Hepatocyte (in vitro differentiated cells): ENCODE measurements at places on chromosomes 7 and 10.
A peak's percentile ranks its signal among the peaks of the same experiment; 100 is the strongest.

GRCh38 chr7:132150711-132151110 lies 425.6 kb downstream of the PLXNA4 start:
- no peak for DNase-seq

GRCh38 chr7:134179036-134180011 lies 52.2 kb downstream of the LRGUK start:
- no peak for DNase-seq

GRCh38 chr10:77969114-77969513 lies 42.6 kb upstream of the DLG5 start:
- no peak for DNase-seq

DNA sequence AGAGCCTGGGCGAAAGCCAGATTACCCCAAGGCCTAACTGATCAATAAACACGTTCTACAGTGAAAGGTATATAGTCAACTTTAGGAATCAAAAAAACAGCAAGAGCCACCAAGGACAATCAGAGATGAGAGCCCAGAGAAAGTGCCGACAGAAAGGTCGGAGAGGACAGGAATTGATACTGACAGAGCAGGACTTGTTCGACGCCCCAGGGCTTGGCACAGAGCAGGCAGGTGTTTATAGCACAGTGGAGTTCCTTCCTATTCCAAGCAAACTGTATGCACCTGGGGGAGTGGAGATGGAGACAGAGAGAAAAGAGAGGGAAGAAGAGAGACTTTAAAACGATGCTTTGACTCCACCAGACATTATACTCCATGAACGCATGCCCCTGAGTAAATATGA lies 39.5 kb downstream of the PPP1R3C start:
- DNase-seq: no peak

DNA sequence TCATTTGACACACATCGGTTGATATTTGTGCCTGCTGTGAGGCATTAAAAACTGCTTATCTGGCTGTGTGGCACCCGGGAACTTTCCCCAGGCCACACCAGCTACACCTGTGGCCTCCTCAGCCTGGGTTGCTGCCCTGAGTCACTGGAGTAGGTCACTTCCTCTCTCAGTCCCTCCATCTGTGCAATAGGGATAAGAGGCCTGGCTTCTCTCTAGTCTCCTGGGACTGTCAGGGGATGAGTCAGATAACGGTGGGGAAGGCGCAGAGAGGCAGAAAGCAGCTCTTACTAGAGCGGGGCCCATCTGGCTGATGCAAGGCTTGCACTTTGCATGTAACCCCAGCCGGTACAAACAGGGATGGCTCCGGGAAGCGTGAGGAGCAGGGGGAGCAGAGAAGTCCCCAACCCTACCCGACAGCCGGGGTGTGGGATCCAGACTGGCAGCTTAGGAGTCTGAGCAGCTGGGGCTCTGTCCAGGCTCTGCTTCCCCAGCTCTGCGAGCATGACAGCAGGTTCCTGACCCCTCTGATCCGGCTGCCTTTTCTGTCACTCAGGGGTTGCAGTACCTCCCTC lies 34.0 kb downstream of the DNAJB12 start:
- peak; percentile 92 for DNase-seq

GRCh38 chr7:158343936-158344455 lies 243.6 kb downstream of the PTPRN2 start:
- no peak for DNase-seq

GRCh38 chr10:77962350-77963146 lies 36.0 kb upstream of the DLG5 start:
- no peak for DNase-seq

- DNase-seq: no peak
These were observed 244.4 kb downstream of the TNS3 start for GRCh38 chr7:47337531-47337930.

- no peak for DNase-seq
These were observed 25.9 kb downstream of the OAT start for GRCh38 chr10:124392626-124393342.

DNA sequence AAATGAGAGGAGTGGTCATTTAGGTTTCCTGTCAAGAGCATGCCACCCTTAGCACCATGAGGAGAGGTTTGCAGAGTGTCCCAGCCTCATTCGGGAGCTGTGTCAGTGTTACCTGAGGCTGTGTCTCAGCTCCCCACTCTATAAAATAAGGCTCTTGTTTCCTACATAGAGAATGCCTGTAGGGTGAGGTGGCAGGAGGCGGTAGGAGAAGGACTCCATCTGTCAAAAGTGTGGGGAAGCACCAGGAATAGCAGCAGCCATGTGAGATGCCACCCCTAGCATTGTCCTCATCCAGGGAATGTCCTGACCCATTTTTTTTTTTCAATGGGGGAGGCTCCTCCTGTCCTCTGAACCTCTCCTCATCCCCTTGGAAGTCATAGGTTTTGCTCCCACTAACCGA lies 451.2 kb downstream of the PLXNA4 start:
- no peak for DNase-seq

DNA sequence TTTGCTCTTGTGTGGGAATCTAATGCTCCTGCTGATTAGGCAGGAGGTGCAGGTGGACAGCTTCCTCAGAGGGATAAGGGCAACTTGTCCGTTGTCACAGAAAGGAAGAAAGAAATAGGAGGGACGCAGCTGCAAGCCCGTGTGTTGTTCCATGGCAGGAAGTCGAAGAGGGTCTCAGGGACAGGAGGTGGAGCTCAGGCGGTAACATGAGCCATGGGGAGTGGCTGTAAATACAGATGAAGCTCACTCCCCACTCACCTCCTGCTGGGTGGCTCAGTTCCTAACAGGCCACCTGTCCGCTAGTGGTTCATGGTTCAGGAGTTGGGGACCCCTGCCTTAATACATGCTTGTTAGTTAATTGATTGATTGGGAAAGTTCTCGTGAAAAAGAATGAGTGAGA lies 101.7 kb upstream of the SFMBT2 start:
- DNase-seq: no peak

GRCh38 chr10:130816116-130816901 lies 495.2 kb downstream of the TCERG1L start:
- DNase-seq: no peak

GRCh38 chr7:18541181-18541870 lies 45.8 kb downstream of the HDAC9 start:
- DNase-seq: no peak

GRCh38 chr7:103048833-103049232 lies 25.8 kb downstream of the FBXL13 start:
- no peak for DNase-seq

DNA sequence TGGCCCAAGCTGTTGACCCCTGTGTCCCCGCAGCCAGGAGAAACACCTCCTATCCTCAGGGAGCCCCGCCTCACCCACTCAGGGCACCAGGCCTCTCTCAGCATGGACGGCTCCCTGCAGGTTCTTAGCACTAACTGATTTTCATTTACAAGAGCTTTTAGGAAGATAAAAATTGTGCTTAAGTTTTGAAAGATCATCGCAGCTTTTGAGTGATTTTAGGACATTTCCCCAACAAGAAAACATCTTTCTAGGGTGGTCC lies 22.1 kb downstream of the EBF3 start:
- DNase-seq: no peak

DNA sequence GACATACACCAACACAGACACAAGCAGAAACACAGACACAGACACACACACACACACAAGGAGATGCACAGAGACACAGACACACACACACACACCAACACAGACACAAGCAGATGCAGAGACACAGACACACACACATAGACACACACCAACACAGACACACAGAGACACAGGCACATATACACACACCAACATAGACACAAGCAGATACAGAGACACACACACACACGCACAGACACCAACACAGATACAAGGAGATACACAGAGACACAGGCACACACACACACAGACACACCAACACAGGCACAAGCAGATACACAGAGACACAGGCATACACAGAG lies 347.2 kb upstream of the KLF6 start:
- no peak for DNase-seq

DNA sequence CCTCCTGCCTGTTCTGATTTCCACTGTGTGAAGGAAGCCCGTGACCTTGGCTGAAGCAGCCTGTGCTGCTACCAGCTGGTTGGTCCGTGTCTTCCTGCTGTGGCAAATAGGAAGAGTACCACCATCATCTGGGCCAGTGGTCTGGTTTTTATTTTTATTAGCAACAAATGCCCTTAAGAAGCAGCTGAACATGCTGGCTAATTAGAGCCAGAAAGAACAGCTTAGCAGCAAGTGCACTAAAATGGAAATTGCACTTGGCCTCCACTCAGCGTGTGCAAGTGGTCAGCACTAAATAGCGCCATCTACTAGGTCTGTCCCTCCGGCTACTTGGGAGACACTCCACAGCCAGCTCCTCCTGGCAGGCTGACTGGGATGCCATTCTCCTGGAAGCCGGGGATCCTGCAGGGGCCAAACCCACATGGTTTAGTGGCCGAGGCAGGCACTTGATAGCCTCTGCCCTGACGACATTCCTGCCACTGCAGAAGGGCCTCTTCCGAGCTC lies 690.3 kb upstream of the FOXK1 start:
- no peak for DNase-seq

DNA sequence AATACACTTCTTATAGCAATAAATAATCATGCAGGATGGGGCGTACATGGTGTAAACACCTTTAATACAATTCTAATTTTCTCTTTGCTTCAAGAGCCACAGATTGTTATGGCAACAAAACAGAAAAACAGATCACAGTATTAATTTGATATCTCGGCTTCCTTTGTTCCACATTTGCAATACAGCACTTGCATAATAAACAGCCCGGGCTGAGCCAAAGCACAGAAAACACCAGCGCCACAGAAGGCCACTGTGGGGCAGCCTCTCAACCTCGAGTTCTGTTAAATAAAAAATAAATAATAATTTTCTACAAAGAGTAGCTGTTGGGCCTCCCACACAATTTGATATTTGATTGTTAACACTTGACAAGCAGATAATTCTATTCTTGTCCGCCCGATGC lies 255.9 kb downstream of the USP6NL start:
- no peak for DNase-seq

GRCh38 chr7:1694611-1695511 lies 24.8 kb downstream of the ELFN1 start:
- DNase-seq: no peak

DNA sequence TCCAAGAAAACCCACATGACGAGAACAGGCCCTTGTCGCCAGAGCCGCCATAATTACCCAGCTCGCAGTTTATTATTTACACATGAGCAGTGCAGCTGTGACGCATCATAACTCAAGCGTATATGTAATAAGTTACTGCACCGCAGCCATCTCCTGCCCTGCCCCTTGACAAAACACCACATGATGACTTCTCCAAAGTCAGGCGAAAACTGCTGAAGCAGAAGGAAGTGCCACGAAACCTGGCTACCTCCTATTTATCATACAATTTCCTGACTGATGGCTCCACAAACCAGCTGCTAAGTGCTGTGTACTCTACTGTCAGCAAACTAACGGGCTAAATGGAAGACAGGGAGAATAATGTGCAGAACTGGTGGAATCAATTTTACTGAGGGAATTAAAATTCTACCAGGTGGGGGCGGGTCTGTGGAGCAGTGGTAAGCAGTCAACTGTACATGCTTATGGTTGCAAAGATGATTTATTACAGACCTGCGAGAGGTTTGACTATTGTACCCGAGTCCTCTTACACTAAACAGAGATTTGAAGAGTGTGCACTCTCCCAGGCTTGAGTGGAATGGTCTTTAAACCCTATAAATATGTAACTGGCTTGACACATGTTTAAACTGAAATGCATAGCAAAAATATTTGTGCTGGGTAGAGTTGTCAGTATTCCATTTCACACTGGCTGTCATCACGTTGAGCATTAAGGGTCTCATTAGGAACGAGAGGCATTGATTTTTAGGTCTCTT lies 156.0 kb downstream of the GLI3 start:
- no peak for DNase-seq

- no peak for DNase-seq
These were observed 257.0 kb upstream of the ZNF32 start for GRCh38 chr10:43905512-43906236.

DNA sequence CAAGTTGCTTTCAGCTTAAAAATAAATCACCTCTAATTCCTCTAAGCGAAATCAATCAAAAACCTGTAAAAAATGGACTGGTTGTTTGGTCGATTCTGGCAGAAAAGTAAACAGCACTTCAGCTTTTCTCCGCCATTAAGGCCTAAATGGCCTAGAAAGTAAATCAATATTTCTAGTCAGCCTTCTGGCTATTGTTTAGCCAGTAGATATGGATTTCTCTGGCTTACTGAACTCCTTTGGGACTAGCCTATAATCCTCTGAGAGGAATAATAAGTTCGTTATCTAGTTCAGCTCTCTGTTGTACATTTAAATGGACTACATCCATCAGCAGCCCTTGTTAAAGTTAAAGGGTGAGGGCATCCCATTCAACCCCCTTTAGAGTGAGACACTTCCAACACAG lies 400.1 kb upstream of the ETV1 start:
- DNase-seq: no peak

- DNase-seq: peak; percentile 84
These were observed 6.0 kb downstream of the ASB4 start for GRCh38 chr7:95491634-95492314.

GRCh38 chr7:157027568-157028198 lies 17.2 kb upstream of the MNX1 start:
- no peak for DNase-seq

DNA sequence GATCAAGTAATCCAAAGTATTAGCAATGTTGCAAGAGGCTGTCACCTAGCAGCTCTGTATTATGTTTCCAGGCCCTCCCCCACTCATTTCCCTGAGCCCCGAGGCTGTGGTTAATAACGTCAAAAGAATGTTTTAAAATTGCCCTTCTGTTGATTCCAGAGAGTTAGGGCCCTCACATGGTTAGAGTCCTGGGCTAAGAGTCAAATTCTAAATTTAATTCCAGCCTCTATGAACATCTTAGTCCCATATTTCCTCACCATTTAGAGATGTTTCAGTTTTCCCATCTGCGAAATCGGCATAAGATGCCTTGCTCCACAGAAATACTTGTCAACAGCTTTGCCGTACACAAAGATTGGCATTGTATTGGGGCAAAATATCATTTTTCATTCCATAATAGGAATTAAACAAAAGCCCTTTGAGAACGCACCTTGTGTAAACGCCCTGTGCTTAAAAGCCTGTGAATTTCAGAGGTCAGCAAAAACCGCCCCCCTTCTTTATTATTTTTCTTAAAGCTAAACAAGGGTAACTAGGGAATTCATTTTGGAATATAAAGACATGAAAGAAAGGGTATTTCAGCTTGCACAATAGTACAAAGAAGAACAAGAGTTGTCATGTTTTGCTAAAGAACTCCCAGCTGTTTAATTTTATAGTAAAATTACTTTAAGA lies 135.8 kb downstream of the ARID5B start:
- no peak for DNase-seq
